ENCODE measurements at places on chromosomes 12 and 14.
A peak's percentile ranks its signal among the peaks of the same experiment; 100 is the strongest.

DNA sequence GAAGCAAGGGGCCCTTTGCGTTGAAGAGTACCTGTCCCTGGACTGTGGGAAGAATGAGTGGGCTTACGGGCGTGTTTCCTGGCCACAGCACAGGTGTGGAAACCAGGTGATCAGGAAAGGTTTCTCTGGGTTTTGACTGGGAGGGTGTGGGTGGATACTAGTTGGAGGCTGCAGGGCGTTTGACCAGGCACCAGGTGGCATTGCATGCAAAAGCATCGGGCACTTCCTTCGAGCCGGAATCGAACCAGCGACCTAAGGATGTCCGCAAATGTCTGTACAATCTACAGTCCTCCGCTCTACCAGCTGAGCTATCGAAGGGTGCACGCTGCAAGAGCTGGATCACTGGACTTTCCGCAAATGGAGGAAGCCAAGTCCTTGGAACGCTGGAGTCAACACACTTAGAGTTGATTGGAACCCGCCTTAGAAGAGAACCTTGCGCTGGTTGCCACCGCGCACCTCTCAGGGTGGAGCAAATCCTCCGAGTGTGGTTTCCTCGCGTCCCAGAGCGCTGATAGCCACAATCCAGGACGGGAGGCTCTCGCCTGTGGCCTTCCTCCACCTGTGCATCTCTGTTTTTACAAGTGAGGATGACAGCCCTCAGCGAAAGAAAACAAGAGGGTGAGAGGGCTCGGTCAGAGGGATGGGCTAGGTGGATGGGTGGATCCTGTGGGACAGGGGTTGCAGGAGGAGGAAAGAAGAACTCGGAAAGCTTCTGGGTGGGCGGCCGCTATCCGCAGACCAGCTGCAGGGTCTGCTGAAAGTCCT is 21.2 kb upstream of the RNASE4 start:
- DNase-seq, result peak; percentile 49

GRCh38 chr14:90154110-90154509 is 92.3 kb downstream of the KCNK13 start:
- DNase-seq, result no peak

DNA sequence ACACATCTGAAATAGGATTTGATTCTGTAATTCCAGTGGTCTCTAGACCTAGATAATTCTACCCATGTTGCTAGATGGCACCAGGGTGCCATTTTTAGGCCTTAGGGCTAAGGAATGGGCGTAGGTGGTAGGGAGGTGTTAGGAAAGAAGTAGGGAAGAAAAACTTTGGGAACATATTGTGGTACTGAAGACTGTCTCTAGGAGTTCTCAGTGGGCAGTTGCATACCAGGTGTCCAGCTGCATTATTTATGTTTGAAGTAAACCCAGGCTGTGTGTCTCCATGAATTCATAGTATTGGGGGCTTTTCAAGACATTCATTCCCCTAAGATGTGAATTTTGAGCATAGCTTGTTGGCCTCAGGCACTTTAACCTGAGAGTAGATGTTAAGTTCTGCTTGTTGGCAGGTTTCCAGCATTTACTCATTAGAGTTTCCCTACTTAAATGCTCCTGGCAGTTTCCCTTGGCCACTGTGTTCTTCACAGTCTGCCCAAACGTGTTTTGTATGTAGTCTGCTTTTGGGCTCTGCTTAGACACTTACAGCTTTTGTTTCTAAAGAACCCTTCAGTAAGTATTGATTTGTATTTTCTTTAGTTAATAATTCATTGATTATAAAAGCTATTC is 31.5 kb upstream of the CCT2 start:
- peak; percentile 56 for DNase-seq

- DNase-seq, result no peak
Observed at GRCh38 chr14:75519826-75520728, 2.2 kb upstream of the BATF start.

DNA sequence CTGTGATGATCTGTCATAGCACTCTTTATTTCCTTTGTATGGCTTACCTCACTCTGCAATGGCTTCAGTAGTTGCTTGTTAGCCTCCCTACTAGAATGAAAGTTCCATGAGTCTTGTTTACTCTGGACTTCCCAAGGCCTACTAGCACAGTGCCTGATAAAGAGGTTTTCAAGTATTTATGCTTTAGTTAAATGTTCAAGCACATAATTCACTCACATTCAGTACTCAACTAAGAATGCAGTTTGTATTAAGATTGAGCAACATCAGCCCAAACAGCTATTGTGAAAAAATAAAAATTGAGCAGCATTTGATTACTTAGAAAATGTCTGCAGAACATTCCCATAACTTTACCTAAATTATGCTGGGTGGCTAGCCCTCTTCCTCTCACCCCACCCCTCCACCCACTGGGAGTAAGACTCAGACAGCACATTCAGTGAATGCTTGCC is 158.9 kb upstream of the AMIGO2 start:
- no peak for DNase-seq

DNA sequence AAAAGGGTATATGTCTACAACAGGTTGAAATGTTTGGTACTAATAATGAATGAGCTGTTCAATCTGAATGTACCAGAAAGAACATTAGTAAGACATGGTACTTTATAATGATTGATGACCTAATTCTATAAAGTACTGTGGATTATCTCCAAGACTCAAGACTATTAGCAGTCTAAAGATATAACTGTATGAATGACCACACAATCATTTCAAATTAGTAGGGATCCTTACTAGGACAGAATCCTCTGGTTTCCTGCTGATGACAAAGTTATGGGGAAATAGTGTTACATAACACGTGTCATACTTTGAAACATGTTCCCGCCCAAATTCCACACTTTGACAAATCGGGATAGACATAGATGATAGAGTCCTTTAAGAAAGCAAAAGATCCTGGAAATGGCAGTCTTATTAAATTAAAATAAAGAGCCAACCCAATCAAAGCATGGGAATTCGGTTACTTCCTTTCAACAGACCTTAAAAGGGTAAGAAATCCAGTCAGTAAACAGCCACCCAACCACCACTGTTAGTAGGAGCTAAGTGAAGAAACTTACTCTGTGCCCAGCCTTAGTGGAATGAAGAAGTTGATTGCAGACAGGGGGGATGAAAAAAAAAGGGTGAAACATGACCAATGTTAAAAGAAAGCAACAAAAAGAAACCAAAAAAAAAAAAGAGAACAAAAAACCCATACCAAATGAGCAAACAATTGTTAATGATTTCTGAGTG is 2.8 kb downstream of the VPS29 start:
- DNase-seq, result no peak

GRCh38 chr14:74618078-74618952 is 6.3 kb upstream of the LTBP2 start:
- no peak for DNase-seq

DNA sequence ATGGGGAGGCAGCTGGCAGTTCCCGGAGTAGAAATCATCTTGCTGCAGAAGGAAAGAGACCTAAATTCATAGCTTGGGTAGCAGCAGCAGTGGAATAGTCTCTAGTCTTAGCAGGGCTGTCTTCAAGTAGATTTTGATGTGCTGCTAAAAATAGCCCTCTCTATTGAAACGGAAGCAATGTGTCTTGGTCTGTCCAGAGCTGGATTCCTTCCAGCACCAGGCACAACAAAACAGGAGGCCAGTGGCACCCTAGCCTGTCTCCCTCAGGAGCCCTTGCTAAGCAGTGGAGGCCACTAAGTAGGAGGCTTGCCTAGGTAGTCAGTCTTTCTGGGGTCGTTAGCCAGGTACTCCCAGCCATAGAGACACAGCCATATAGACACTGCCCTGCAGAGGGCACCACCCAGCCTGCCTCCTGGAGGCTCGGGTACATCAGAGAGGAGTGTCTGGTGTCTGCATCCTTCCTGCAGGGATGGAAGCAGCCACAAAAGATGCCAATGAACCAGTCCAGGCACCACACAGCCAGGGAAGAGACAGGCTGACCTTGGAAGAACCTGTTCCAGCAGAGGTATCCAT is 97.5 kb downstream of the CRACR2A start:
- DNase-seq, result no peak

DNA sequence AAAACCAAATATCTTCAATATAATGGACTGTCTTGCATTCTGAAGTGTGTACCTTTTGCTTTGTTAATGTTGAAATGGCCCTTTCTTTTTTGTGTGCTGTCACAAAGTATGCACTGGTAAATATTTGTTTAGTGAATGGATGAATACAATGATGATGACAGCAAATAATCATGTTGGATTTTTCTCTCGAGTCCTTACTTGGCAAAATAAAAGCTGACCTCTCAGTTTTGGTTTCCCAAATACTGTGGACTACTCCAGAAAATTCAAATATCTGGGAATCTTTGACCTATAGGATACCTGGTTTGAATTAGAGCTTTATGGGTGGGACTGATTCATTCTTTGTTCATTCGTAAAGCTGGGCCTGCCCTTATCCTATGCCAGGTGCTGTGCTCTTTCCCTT is 5.5 kb downstream of the UBE3B start:
- DNase-seq, result no peak

- no peak for DNase-seq
Observed at GRCh38 chr14:39395555-39396254, 36.5 kb downstream of the FBXO33 start.

- no peak for DNase-seq
Observed at GRCh38 chr12:27821259-27821973, 41.4 kb upstream of the MANSC4 start.

DNA sequence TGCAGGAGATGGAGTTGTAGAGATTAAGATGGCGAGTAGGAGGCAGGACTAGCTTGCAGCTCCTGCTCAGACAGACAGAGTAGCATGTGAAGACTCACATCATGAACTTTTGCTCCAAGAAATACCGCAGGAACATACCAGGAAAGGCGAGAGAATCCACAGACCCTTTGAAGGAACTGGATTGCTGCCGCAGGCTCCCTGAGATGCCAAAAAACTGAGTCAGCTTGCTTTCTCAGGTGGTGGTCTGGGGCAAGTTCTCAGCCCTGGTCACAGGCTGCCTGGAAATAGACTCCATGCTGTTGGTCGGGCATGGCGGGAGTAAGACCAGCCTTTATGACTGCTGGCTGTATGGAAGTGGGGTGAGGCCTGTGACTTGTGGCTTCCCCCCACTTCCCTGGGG is 163.6 kb upstream of the NAV3 start:
- no peak for DNase-seq

DNA sequence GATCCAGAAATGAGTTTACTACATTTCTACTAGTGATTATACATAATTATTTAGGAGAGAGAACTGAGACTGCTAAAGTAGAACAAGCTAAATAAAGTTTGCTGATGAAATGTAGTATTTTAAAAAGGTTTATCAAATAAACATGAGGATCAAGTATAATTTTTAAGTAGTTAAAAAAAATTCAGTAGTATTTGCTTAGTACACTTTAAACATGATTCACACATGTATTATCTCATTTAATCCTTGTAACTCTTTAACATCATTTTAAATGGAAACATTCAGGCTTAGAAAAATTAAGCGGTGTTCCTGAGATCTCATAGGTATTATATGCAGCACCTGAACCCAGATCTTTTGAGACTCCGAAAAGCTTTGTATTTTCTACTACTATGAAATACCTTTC is 8.7 kb downstream of the SNW1 start:
- no peak for DNase-seq

GRCh38 chr14:20332788-20333493 is at the start of gene CCNB1IP1:
Gene CCNB1IP1, minus strand, starts transcription at chr14:20333279. Its CDS starts 16,756 bp downstream, at chr14:20316523.
- DNase-seq, result peak; percentile 77

DNA sequence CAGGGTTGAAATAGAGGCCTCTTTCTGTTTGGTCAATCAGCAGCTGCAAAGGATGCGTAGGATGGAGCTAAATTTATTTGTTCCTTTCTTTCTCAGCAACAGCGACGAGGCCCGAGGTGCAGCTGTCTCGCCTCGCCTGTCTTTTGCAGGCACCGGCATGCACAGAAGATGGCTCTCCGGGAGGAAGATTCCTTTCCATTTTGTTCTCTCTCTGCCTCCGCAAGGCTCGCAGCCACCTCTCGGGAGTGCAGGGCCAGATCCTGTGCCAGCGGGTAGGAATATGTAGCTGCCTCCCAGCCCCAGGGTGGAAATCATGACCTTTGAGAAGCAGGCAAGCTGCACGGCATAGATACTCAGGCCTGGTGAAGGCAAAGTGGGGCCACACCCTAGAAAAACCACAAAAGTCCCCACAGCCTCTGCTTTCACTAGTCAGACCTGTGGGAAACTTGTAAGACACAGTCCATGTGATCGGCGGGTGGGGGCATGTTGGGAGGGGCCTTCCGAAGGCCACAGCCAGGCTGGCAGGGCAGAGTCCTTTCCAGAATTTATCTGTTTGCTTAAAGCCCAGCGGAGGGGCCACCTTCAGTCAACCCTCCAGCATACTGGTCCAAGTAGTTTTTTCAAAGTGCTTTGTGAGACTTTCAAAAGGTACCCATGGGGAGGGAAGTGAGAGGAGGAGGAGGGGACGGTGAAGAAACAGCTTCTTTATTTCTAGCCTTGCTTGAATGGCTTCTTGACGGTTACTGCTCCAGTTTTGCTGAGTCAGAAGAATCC is at the start of gene MAP1LC3B2:
Gene MAP1LC3B2, plus strand, starts transcription at position 220 of the 774 bp plus-strand sequence. CDS start 16,562 bp downstream, outside the sequence.
- DNase-seq, result peak; percentile 82

DNA sequence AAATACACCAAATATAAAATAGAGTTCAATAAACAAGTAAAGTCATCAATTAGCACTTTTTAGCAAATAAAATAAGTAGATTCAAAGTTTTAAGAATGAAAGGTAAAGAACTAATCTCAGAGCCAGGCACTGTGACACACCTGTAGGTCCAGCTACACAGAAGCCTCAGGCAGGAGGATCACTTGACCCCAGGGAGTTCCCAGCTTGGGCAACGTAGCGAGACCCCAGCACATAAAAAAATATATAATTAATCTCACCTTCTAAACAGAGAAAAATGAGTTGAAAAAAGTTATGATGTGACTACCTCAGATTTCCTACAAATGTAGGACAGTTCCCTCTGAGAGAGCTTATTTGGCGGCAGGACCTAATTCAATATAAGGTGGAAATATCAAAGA is 19.3 kb downstream of the DAD1 start:
- no peak for DNase-seq

GRCh38 chr12:47828008-47828975 is 8.6 kb upstream of the HDAC7 start:
- no peak for DNase-seq

- no peak for DNase-seq
Observed at GRCh38 chr14:31927348-31927832, 149.7 kb upstream of the ARHGAP5 start.

GRCh38 chr12:91001306-91001705 is 3.5 kb downstream of the EPYC start:
- no peak for DNase-seq

GRCh38 chr12:42180990-42181596 is 36.4 kb upstream of the GXYLT1 start:
- peak; percentile 15 for DNase-seq

DNA sequence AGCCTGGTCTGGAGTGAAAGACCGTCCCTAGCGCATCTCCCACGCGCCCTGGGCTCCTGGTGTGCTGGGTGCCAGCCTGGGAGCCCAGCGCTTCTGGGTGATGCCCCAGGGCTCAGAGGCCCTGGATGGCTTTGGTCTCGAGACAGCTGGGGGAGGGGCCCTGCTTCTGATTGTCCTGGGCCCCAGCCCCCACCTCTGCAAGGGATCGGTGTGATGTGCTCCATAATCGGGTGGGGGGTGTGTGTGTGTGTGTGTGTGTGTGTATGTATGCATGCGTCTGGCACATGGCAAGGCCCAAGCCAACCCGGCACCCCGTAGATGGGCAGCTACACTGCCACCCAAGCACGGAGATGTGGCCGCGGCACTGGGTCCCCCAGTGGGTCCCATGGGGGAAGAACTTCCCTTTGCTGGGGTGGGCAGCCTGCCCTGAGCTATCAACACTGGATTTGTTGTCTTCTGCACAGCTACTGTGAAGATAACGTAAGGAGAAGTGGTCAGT is 3.1 kb downstream of the ZBTB42 start:
- DNase-seq, result no peak

- no peak for DNase-seq
Observed at GRCh38 chr14:53515276-53515675, 362.2 kb upstream of the DDHD1 start.

- no peak for DNase-seq
Observed at GRCh38 chr12:21583587-21583986, 21.1 kb downstream of the GYS2 start.

Measured in spinal cord (tissue), 10 donors.